Activated CD8-positive, alpha-beta memory T cell treated with anti-CD3 and anti-CD28 coated beads for 4 hours (primary cell): ENCODE measurements at places on chromosomes 16 and 17.

DNA sequence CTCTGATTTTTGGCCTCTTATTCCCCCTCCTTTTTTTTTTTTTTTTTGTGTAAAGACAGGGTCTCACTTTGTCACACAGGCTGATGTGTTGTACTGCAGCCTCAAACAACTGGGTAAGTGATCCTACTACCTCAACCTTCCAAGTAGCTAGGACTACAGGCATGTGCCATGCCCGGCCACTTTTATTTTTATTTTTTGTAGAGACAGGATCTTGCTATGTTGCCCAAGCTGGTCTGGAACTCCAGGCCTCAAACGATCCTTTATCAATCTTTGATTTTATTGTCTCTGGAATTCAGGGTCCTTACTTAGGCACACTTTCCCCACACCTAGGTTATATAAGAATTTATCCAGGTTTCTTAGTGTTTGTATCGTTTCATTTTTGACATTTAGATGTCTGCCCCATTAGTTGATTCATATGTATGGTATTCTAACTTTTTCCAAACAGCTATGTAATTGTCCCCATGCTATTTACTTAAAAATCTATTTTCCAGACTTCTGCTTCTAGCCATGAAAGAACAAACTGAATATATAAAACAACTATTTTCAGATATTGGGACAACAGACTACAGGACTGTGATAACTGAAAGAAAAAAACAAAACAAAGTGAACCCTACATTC is 13.9 kb downstream of the CMC2 start:
- DNase-seq: no peak

GRCh38 chr17:82120148-82120547 is 22.1 kb upstream of the FASN start:
- no peak for DNase-seq

DNA sequence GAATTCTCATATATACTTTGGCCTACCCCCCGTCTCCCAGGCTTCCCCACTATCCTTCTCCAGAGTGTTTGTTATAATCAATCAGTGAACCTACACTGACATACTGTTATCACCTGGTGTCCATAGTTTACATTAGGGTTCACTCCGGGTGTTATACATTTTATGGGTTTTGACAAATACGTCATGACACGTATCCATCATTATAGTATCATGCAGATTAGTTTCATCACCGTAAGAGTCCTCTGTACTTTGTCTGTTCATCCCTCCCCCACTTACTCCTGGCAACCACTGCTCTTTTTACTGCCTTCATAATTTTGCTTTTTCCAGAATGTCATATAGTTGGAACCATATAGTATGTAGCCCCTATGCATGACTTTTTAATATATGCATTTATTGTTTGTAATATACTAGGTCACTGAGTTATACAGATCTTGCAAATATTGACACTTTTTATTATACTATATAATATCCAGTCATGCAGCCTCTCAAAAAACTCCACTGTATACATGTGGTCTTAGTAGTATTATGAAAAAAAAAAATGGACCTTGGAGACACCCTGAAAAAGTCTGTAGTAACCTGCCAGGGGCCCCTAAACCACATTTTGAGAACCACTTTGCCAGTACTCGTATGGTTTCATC is 28.4 kb downstream of the PPM1D start:
- DNase-seq: no peak

GRCh38 chr17:32558326-32558955 is 71.6 kb downstream of the CDK5R1 start:
- DNase-seq: no peak

DNA sequence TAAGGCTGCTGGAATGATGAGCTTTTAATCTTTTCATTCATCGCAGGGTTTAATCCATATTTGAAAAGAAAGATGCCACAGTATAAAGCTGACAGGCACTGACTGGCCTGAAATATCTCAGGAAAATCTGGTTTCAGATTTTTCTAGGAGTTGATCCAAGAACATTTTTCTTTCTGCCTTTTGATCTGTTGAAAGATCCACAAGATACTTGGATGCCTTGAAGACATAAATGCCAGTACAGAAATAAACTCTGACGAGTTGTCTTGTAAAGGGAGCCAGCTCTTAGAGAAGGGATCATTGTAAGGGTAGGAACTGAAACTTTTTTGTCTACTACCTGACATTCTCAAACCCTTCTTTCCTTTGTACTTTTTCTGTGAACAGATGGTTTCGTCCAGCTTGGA is 25.4 kb upstream of the KRT20 start:
- no peak for DNase-seq

DNA sequence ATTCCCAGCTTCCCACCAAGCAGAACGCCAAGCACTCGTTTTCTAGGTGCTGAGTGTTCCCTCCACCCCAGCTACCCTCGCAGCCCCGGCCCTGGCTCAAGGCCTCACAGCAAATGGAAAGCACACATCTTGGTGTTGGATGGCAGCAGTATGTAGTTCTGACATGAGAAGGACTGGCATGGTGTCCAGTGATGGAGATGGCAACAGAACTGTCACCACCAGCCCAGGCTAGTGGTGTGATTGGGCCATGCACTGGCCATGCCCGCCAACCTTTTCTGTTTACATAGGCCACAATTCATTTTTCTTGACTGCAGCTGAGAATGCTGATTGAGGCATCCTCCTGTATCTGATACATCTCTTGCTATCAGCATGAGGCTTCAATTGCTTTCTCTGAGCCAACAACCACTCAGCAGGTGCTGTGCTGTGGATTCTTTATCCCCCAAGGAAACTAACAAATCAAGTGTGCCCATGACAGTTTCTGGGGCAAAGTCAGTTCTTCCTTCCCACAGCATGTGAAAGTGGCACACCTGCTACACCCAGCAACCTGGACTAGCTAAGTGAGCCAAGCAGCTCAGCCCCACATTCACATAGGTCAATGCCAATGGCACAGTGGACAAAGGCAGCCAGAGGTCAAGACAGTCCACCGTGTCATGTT is 3.8 kb downstream of the SLC12A4 start:
- DNase-seq: no peak

DNA sequence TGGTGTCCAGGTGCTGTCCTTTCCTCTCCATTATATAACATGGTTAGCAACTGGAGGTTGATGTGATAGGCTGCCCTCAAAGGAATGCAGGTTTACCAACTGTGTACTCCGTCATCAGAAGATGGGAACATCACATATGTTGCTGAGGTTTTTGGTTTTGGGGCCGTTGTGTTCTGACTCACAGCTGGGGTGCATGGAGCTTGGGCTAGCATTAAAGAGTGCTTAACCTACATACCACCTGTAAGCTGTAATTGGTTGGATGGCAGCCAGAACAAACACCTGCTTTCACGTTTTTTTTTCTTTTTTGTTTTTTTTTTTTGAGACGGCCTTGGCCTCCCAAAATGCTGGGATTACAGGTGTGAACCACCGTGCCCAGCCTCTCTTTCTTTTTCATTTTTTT is 20.9 kb downstream of the TMEM11 start:
- no peak for DNase-seq

GRCh38 chr17:7249830-7250229 is 1.7 kb downstream of the CTDNEP1 start:
- DNase-seq: no peak

GRCh38 chr17:8417806-8418205 is 17.9 kb upstream of the NDEL1 start:
- DNase-seq: no peak

- no peak for DNase-seq
Measured at GRCh38 chr16:16007743-16008111, 58.3 kb downstream of the ABCC1 start.

- no peak for DNase-seq
Measured at GRCh38 chr17:8598913-8599312, 31.6 kb downstream of the MYH10 start.

GRCh38 chr16:47721006-47721637 is 260.0 kb downstream of the PHKB start:
- no peak for DNase-seq

- no peak for DNase-seq
Measured at GRCh38 chr17:13597723-13598347, 3.9 kb downstream of the HS3ST3A1 start.

GRCh38 chr17:54771409-54771915 is 129.2 kb upstream of the TOM1L1 start:
- no peak for DNase-seq
